Camera-type eye (tissue), 1 donor: ENCODE measurements at places on chromosomes 5 and 9. TPM values are rescaled to one million over a fixed set of nuclear protein-coding genes. Genes with fewer than 3 reads are reported as not detected.

Gene LCN6
- not detected for total RNA-seq

Gene PCDHGA7
- total RNA-seq, result 11.2 TPM

Gene IRX2
- total RNA-seq, result 11.8 TPM

Gene LCP2
- total RNA-seq, result 8.6 TPM

Gene ABCA2
- 49.9 TPM for total RNA-seq

Gene INSL4
- total RNA-seq, result not detected

Gene DAB2
- total RNA-seq, result 79.9 TPM

Gene MRRF
- total RNA-seq, result 35.9 TPM

Gene IFNK
- total RNA-seq, result not detected

Gene CCDC183
- total RNA-seq, result 2.0 TPM

Gene KIF24
- total RNA-seq, result 4.3 TPM

Gene SLC4A9
- not detected for total RNA-seq

Gene C5orf52
- total RNA-seq, result not detected

Gene SMC5
- 57.2 TPM for total RNA-seq

Gene SLC26A2
- total RNA-seq, result 17.7 TPM

Gene DIRAS2
- total RNA-seq, result 96.6 TPM

Gene DBH
- 0.11 TPM for total RNA-seq

Gene PRRT1B
- total RNA-seq, result not detected

Gene CDKN2B
- total RNA-seq, result 6.2 TPM

Gene SPINK9
- total RNA-seq, result not detected

Gene PCDHA13
- total RNA-seq, result 9.7 TPM
